ENCODE measurements at places on chromosomes 4 and X. TPM values are rescaled to one million over a fixed set of nuclear protein-coding genes. Genes with fewer than 3 reads are reported as not detected.

Gene STATH
- polyA plus RNA-seq: not detected

GRCh38 chr4:141575884-141576283 is 60.5 kb upstream of the IL15 start:
- H3K4me3 ChIP-seq: no peak overlapping the region
- no peaks in the 10 kb centered on the region for H3K36me3 ChIP-seq
- no peaks in the 10 kb centered on the region for H3K4me1 ChIP-seq
- no peaks in the 10 kb centered on the region for H3K27me3 ChIP-seq
- H3K27ac ChIP-seq: no peak overlapping the region
- no peak for DNase-seq

DNA sequence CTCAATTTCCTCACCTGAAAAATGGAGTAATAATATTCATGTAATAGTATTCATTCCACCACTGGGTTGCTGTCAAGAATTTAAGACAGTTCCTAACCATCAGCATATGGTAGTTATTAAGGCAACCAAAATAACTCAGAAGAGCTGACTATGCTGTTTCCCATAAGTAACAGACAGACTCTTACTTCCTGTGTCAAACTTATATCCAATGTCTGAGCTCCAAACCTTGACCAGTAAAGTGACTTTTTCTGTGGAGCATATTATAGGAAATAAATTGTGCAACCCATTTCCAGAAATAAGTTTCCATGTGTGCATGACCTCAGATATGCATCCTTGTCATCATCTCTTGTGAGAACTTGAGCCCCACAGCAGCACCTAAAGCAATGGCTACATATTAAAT is 78.8 kb downstream of the HADH start:
- H3K27ac ChIP-seq: no peak overlapping the region
- DNase-seq: no peak
- no peaks in the 10 kb centered on the region for H3K36me3 ChIP-seq
- no peaks in the 10 kb centered on the region for H3K27me3 ChIP-seq
- no peaks in the 10 kb centered on the region for H3K4me1 ChIP-seq
- no peak overlapping the region for H3K4me3 ChIP-seq

DNA sequence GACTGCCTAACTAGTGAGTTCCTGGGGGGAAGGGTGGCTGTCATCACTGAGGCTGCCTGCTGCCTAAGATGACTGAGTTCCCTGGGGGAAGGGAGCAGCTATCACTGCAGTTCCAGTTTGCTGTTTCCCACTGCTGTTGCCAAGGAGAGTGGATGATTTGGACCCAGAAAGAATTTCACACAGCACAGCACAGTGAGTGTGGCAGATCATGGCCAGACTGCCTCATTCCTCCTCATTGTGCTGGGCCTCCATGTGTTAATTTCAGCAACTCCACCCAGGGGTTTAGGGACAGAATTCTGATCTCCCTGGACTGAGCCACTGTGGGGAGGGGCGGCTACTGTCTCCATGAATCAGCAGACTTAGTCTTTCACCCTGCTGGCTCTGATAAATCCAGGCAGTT is 125.0 kb downstream of the TEX13C start:
- no peak overlapping the region for H3K4me3 ChIP-seq
- H3K36me3 ChIP-seq: no peaks in the 10 kb centered on the region
- no peaks in the 10 kb centered on the region for H3K27me3 ChIP-seq
- H3K27ac ChIP-seq: no peak overlapping the region
- no peak for DNase-seq

GRCh38 chr4:139975830-139976272 is 178.1 kb downstream of the MAML3 start:
- H3K4me1 ChIP-seq: peaks cover 5% of the 10 kb centered on the region
- H3K4me3 ChIP-seq: no peak overlapping the region
- H3K27me3 ChIP-seq: peaks cover 65% of the 10 kb centered on the region
- H3K36me3 ChIP-seq: no peaks in the 10 kb centered on the region
- H3K27ac ChIP-seq: no peak overlapping the region
- no peak for DNase-seq

Gene GAGE1
- polyA plus RNA-seq: not detected

DNA sequence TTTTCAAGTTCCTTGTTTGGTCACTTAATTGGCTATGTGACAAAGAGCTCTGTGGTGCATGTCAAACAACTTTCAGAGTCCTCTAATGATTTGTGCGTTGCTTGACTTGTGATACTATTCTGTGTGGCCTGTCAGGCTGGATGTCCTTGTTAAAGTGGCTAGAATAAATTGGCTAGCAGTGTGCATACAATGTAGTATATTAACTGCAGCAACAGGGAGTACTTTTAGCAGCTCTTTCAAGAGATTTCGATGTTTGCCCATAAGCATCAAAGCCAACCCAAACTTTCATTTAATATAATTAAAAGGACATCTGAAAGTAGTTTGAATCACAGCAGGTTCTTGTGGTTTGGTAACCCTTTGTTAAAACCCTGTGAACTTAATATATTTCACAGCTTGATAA is 718.9 kb downstream of the ADGRL3 start:
- peaks cover 39% of the 10 kb centered on the region for H3K4me1 ChIP-seq
- no peak for DNase-seq
- H3K27ac ChIP-seq: no peak overlapping the region

GRCh38 chrX:111270339-111270738 is at the start of gene CAPN6:
CAPN6 (minus strand) TSS chrX:111270483; CDS start chrX:111263936, 6,547 bp downstream.
- H3K27me3 ChIP-seq: no peaks in the 10 kb centered on the region
- H3K36me3 ChIP-seq: no peaks in the 10 kb centered on the region
- no peak within 1 kb of the TSS for H3K27ac ChIP-seq
- no peak within 1 kb of the TSS for H3K4me3 ChIP-seq
- peaks cover 7% of the 10 kb centered on the region for H3K4me1 ChIP-seq
- peak; percentile 69 for DNase-seq

Gene SLC9B1
- polyA plus RNA-seq: 0.66 TPM

Gene FAAH2
- polyA plus RNA-seq: 10.5 TPM

- no peak overlapping the region for H3K27ac ChIP-seq
- DNase-seq: no peak
- no peaks in the 10 kb centered on the region for H3K27me3 ChIP-seq
- no peak overlapping the region for H3K4me3 ChIP-seq
- no peaks in the 10 kb centered on the region for H3K36me3 ChIP-seq
These were observed 16.6 kb downstream of the JAKMIP1 start for GRCh38 chr4:6183740-6184139.

DNA sequence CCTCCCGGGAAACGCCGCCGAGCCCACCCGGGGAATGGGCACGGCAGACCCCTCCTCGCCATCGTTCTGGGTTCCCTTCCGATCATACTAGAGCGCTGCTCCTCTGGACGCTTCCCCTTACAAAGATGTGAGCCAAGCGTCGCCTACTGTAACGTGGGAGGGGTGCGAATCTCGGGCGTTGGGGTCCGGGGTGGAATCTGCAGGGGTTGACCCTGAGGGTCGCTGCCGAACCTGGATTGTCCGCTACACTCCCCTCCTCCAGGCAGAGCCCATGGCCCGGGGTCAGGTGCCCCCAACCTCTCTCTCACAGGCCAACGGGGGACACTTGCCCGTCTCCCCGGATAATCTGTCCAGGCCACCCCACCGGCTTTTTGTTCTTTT is 13.8 kb downstream of the BCOR start:
- H3K27me3 ChIP-seq: peaks cover 50% of the 10 kb centered on the region
- no peaks in the 10 kb centered on the region for H3K36me3 ChIP-seq
- H3K4me1 ChIP-seq: peaks cover 55% of the 10 kb centered on the region
- H3K27ac ChIP-seq: no peak overlapping the region
- H3K4me3 ChIP-seq: peak overlapping the region; percentile 55

- H3K27me3 ChIP-seq: no peaks in the 10 kb centered on the region
- no peak overlapping the region for H3K27ac ChIP-seq
- peaks cover 23% of the 10 kb centered on the region for H3K36me3 ChIP-seq
- no peak for DNase-seq
- H3K4me1 ChIP-seq: 0 out of 2 replicates have a peak, but pooled peaks cover under 1% of the 10 kb centered on the region
These were observed 53.2 kb downstream of the CPLX1 start for GRCh38 chr4:772776-773175.

DNA sequence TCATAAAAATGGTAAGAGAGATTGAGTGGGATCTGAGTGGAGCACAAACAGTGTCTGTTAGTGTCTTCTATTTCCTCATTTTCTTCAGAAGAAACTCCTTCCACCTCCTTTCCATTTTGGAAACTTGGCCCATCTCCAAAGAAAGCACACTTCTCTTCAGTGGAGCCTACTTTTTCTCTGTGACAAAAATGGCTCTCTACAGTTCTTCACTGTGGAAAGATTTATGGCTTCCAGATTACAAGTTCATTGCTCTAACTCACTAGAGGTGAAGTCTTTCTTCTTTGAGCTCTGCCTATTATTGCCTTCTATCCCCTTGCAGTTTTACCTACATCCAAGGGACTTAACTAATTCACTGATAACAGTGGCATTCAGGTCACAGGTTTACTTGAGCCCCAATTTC is 325.8 kb downstream of the ANTXR2 start:
- no peak overlapping the region for H3K27ac ChIP-seq
- no peak overlapping the region for H3K4me3 ChIP-seq
- no peaks in the 10 kb centered on the region for H3K36me3 ChIP-seq
- no peaks in the 10 kb centered on the region for H3K4me1 ChIP-seq

DNA sequence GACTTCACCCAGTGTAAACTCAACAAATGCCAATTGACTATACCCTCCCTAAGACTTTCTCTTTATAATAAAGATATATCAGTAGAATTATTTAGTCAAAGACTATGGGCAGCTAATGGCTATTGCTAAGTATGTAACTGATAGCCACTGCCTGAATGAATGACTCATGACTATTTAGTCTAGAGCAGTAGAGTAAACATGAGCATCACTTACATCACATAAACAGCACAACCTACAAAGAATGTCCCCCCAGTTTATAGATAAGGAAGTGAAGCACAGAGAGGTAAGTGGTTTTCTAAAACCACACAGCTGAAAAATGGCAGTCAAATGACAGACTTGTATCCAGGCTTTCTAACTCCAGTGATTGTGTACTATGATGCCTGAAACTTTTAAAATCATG is 507.0 kb downstream of the PPARGC1A start:
- H3K4me3 ChIP-seq: no peak overlapping the region
- no peaks in the 10 kb centered on the region for H3K4me1 ChIP-seq
- no peaks in the 10 kb centered on the region for H3K27me3 ChIP-seq
- peaks cover 3% of the 10 kb centered on the region for H3K36me3 ChIP-seq
- DNase-seq: no peak
- no peak overlapping the region for H3K27ac ChIP-seq

Gene PAK3
- polyA plus RNA-seq: 5.4 TPM

DNA sequence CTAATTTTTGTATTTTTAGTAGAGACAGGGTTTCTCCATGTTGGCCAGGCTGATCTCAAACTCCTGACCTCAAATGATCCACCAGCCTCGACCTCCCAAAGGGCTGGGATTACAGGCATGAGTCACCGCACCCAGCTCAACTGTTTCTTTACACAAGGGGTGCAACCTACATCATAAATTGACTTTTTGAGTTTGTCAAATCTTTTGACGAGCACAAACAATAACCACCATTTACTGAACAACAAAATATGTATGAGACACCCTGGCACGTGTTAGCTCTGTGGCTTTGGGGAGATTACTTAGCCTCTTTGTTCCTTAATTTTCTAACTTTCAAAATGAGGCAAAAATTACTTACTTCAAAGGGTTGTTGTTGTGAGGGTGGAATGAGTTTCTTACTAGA is 23.5 kb upstream of the SLC34A2 start:
- DNase-seq: no peak
- no peaks in the 10 kb centered on the region for H3K27me3 ChIP-seq
- no peak overlapping the region for H3K27ac ChIP-seq
- no peaks in the 10 kb centered on the region for H3K4me1 ChIP-seq

Gene AMOT
- 2.1 TPM for polyA plus RNA-seq

DNA sequence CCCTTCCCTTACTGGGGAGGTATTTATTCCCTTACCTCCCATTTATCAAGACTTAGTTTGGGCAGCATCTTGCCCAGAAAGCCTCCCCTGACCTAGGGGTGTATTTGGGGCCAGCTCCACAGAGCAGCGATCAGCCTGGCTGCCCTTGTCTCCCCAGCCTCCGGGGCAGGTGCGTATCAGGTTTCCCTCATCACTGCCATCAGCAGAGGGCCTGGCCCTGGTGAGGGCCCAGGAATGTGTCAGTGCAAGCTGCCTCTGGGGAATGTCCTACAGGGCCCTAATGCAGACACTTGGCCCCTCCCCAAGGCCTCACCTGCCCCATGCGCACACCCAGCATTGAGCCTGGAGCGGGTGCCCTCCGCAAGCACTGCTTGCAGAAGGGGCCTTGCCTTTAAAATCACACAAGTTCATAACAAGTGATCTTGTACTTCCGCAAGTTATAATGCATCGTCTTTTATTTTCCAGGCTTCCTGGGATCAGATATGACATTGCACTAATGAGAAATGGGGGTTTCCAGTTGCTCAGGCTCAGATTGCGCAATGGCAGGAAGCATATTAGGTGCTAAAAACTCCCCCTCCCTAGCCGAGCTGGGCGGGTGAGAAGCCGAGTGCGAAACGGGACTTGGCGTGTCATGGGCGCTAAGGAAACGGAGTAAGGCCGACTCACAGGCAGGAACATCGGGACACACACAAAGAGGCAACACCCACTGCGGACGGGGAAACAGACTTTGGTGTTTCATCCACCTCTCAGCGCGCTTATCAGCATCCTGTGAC is 25.4 kb upstream of the AFAP1 start:
- peaks cover 11% of the 10 kb centered on the region for H3K4me1 ChIP-seq
- H3K27ac ChIP-seq: no peak overlapping the region
- peak; percentile 43 for DNase-seq
- no peaks in the 10 kb centered on the region for H3K27me3 ChIP-seq

GRCh38 chr4:2253160-2254084 is 8.5 kb downstream of the MXD4 start:
- H3K4me3 ChIP-seq: no peak overlapping the region
- no peak for DNase-seq
- no peaks in the 10 kb centered on the region for H3K36me3 ChIP-seq
- no peaks in the 10 kb centered on the region for H3K27me3 ChIP-seq

Gene GPRASP2
- polyA plus RNA-seq: 4.0 TPM

DNA sequence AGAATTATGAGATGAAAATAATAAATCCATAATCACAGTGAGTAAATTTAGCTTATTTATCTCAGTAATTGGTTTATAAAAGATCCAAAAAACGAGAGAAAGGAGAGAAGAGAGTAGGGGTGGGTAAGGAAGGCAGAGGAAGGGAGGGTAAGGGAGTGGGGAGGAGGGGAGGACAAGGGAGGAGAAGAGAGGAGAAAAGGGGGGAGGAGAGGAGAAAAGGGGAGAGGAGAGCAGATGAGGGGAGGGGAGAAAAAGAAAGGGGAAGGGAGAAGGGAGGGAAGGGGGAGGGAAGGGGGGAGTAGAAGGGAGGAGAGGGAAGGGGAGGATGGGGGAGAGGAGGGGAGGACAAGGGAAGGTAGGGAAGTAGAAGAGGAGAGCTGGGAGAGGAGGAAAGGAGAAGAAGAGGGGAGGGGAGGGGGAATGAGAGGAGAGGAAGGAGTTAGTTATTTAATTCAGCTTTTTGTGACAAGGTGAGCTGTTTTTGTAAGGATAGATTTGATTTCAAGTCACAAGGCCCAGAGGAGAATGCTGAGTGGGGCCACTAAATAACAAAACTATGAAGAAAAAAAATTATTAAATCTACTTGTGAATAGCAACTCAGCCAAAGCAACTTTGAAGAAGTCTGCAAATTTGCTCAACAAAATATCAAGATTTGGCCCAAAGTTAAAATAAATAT is 454.3 kb downstream of the ARAP2 start:
- no peak overlapping the region for H3K4me3 ChIP-seq
- H3K27ac ChIP-seq: no peak overlapping the region
- no peak for DNase-seq
- no peaks in the 10 kb centered on the region for H3K27me3 ChIP-seq
- no peaks in the 10 kb centered on the region for H3K4me1 ChIP-seq

Gene TRIM61
- polyA plus RNA-seq: not detected

Gene PF4V1
- not detected for polyA plus RNA-seq

- H3K36me3 ChIP-seq: no peaks in the 10 kb centered on the region
- H3K27me3 ChIP-seq: no peaks in the 10 kb centered on the region
- no peak overlapping the region for H3K4me3 ChIP-seq
- H3K27ac ChIP-seq: no peak overlapping the region
These were observed 119.8 kb upstream of the TSPAN5 start for GRCh38 chr4:98778206-98778605.
